ENCODE measurements at places on chromosomes 5 and 9. TPM values are rescaled to one million over a fixed set of nuclear protein-coding genes. Genes with fewer than 3 reads are reported as not detected.

EGFLAM gene
- total RNA-seq, result 0.21 TPM

PPP2R2B gene
- total RNA-seq, result 0.12 TPM

PCDHGB1 gene
- total RNA-seq, result 1.9 TPM

CDKN2B-AS1 gene
- not detected for total RNA-seq

PCDHB15 gene
- total RNA-seq, result not detected

PCDHGA5 gene
- 0.14 TPM for total RNA-seq

LVRN gene
- 0.08 TPM for total RNA-seq

NR5A1 gene
- 0.15 TPM for total RNA-seq

NUDT12 gene
- 1.9 TPM for total RNA-seq

GABRA6 gene
- total RNA-seq, result not detected

DND1 gene
- total RNA-seq, result 0.88 TPM

CDH6 gene
- 0.09 TPM for total RNA-seq

ADAMTS19 gene
- total RNA-seq, result not detected

STPG3 gene
- not detected for total RNA-seq

TRIM36 gene
- 1.5 TPM for total RNA-seq

LOX gene
- total RNA-seq, result 2.0 TPM

IFNB1 gene
- total RNA-seq, result not detected

SLC23A1 gene
- 1.3 TPM for total RNA-seq

STK32A gene
- 0.28 TPM for total RNA-seq

SCGB3A2 gene
- not detected for total RNA-seq

CYLC2 gene
- total RNA-seq, result not detected

DDX4 gene
- not detected for total RNA-seq

PCDHGA3 gene
- total RNA-seq, result not detected

ANGPTL2 gene
- total RNA-seq, result not detected

LCN10 gene
- not detected for total RNA-seq

AGXT2 gene
- not detected for total RNA-seq

KIF20A gene
- total RNA-seq, result 37.7 TPM

SEMA5A gene
- not detected for total RNA-seq

MIGA2 gene
- total RNA-seq, result 14.3 TPM

TMEM232 gene
- total RNA-seq, result not detected

TRAF1 gene
- total RNA-seq, result 2.5 TPM

TNFAIP8 gene
- 24.8 TPM for total RNA-seq

LEAP2 gene
- total RNA-seq, result 0.90 TPM

BNIP1 gene
- 15.8 TPM for total RNA-seq

IFNA21 gene
- not detected for total RNA-seq

FOXD4L3 gene
- not detected for total RNA-seq

CDK9 gene
- 54.9 TPM for total RNA-seq

GABRA1 gene
- not detected for total RNA-seq

C9orf152 gene
- total RNA-seq, result 0.07 TPM

OLFM1 gene
- 8.5 TPM for total RNA-seq

KCNT1 gene
- total RNA-seq, result not detected

EQTN gene
- 0.22 TPM for total RNA-seq

ZNF454 gene
- not detected for total RNA-seq

DNAH5 gene
- total RNA-seq, result 2.1 TPM

TTC23L gene
- total RNA-seq, result not detected

C9orf153 gene
- not detected for total RNA-seq

SMIM15 gene
- total RNA-seq, result 88.9 TPM

EPB41L4B gene
- total RNA-seq, result 17.8 TPM

SPEF2 gene
- 1.7 TPM for total RNA-seq

PCDHB8 gene
- total RNA-seq, result 0.19 TPM

NCBP1 gene
- total RNA-seq, result 25.0 TPM

MSX2 gene
- 4.6 TPM for total RNA-seq

CNTLN gene
- 6.0 TPM for total RNA-seq

ECM2 gene
- total RNA-seq, result 0.15 TPM

TRIM14 gene
- total RNA-seq, result 13.4 TPM

TEX53 gene
- total RNA-seq, result not detected

PCDH1 gene
- total RNA-seq, result 3.7 TPM

Data from A549 treated with Mapracorat at 1 μM for 4 hours (cell line).